Hematopoietic multipotent progenitor cell treated with erythropoietin and hydrocortisone succinate and interleukin-3 and kit ligand, for 15 days (in vitro differentiated cells): ENCODE measurements at places on chromosomes 6 and 20.
A peak's percentile ranks its signal among the peaks of the same experiment; 100 is the strongest.

GRCh38 chr6:100404051-100404450, 60.7 kb downstream of the SIM1 start:
- no peak for DNase-seq

DNA sequence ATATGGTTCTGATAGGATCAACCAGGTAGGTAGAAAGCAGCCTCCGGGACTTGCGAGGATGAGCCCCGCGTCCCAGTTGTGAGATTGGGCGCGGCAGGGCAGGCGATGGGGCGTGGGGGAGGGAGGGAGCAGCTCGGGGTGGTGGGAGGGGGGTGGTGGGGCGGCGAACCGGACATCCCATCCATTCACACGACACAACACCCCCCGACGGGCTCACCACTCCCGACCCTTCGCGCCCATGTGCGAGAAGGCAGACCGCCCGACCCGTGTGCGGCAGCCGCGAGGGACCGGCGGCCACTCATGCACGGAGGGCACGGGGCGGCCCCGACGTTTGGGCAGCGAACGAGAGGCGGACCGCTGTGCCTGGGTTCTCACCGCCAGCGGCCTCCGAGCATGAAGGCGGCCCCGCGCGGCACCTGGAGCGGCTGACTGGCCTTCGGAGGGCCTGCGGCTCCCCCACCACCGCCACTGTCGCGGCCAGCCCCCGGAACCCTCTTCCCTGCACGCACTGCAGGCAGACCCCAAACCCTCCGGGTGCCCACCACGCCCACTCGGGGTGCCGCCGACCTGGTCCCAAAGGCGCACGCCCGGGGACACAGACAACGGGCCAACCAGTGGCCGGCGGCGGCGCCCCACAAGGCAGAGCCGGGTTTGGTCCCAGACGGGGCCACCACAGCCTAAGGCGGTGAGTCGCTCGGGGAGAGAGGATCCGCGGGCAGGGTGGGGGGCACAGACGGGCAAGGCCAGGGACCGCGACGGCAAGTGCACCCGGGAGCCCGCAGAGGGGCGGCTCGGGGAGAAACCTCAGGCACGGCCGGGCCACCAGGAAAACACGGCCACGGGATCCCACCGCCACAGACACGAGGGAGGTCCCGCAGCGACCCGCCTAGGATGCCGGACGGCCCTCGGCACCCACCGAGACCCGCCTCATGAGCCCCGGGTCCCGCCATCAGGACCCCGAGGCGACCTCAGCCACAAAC, 769.2 kb upstream of the DEFB115 start:
- DNase-seq: no peak

DNA sequence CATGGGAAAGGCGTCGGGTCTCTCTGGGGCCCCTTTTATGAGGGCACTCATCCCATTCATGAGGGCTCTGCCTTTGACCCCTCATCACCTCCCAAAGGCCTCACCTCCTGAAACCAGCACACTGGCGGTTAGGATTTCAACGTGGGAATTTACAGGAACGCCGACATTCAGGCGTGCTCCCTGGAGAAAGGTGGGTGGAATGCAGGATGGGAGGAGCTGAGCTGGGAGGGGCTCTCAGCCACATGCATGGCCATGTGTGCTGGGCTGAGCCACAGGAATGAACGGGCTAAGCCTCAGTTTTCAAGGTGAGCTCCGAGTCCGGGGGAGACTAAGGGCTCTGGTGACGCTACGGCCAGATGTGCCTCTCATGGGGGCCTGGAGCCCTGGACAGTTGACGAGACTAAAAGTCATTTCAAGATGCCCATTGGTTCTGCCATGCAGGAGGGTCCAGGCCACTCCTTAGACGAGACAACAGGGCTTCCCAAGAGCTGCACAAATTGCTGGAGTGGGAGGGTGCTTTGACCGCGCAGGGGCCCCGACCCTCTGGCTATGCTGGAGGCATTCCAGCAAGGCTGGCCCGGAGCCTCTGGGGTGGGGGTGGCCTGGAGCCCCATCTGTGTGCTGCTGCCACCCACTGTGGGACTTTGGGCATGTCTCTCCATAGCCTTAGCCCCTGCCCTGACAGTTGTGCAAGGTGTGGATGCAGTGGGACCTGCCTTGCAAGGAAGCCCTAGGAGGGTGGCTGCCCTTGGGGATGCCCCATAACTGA, 3.8 kb upstream of the ARFGAP1 start:
- no peak for DNase-seq

DNA sequence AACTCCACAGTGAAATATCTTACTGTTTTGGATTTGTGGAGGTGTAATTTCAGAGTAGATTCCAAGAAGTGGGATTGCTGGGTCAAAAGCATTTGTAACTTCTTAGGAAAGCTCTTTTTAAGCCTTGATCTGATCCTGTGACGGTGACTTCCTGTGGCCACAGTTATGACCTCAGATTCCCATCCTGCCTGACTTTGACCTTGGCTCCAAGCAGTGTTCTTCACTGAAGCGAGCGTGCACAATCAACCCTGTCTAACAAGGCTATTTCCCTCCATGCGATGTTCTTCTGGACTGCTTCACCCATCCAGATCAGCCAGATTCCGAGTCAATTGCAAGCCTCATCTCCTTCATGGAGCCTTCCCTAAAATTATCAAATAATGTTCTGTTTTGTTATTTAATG, 102.5 kb upstream of the RNF24 start:
- DNase-seq: no peak

GRCh38 chr20:11323816-11324215, 593.9 kb upstream of the BTBD3 start:
- no peak for DNase-seq

DNA sequence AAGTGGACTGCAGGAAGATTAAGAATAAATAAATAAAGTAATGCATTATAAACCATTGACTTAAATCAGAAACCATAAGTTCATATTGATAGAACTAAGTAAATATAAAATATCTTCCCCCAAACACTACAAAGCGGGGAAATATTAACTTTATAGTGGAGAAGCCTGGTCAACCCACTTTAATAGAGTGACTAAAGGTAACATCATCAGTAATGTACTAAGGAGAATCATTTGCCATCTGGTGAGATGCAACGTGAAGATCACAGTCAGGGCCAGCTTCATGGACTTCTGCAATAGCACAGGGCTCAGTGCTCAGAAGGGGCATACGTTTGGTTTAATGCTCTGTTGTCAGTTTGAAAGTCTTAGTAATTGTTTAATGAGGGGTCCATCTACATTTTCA, 58.8 kb upstream of the CD83 start:
- no peak for DNase-seq

- DNase-seq: no peak
Measured at GRCh38 chr20:64130271-64130670, 22.9 kb upstream of the NPBWR2 start.

DNA sequence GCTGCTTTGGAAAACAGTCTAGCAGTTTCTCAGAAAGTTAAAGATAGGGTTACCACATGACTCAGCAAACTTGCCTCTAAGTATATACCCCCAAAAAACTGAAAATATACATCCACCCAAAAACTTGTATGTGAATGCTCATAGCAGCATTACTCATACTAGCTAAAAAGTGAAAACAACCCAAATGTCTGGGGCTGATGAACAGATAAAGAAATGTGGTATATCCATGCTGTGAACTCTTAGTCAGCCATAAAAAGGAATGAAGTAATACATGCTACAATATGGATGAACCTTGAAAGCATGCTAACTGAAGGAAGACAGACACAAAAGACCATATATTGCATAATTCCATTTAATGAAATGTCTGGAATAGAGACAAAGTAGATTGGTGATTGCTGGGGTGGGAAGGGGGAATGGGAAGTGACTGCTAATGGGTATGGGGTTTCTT, 79.9 kb upstream of the GLP1R start:
- DNase-seq: no peak

DNA sequence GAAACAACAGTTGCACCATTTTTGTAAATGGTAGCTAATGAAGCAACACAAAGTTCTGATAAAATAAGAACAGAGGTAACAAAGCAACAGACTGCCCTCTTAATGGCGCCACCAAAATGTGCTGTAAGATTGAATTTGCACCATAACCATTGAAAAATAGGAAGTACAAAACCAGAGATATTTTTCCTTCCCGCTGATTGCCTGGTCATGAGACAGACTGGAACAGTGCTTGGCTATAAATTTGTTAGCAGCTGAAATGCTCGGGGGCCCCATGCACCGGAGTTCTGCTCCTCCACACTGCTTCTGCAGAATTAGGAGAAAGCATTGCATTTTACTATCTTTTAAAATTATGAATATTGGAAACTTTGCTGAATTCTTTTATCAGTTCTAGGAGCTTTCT, 164.4 kb upstream of the QKI start:
- DNase-seq: no peak

- no peak for DNase-seq
Measured at GRCh38 chr6:45677381-45678284, 299.9 kb upstream of the SUPT3H start.

DNA sequence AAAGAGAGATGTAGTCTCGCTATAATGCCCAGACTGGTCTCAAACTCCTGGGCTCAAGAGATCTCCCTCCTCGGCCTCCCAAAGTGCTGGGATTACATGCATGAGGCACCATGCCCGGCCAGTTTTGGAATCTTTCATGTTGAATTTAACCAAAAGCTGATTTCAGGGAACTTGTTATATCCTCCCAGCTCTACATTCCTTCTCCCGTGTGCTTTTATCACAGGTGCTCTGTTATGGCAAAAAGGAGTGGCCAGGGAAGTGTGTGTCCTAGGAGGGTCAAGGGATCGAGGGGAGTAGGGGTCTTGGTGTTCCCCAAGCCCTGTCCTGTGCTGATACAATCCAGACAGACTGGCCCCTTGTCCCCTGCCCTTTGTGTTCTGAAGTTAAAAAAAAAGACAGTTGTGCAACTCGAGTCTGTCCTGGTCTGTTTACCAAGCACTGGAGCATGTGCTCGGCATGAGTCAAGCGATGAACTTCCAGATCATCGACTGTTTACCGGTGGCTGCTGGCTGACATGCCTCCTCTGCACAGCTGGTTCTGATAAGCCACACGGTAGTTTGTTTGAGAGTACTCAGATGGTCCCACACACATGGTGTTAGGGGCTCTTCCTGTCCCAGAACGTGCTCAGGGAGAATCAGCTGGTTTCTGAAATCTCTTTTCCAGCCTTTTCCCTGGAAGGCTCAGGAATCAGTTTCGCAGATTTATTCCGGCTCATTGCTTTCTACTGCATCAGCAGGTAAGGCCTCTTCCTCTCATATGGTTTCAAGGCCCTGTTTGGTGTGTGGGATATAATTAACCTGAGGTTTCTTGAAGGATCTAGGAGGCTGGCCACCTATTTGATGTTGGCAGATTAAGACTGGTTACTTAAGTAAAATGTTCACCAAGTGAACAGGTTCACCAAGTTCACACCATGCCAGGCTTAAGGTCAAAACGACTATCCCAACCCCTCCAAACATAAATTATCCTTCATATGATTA, 52.6 kb upstream of the NAA20 start:
- no peak for DNase-seq

- no peak for DNase-seq
Measured at GRCh38 chr6:135922174-135922573, 70.7 kb downstream of the PDE7B start.

- DNase-seq: no peak
Measured at GRCh38 chr20:10328897-10329255, 105.1 kb downstream of the MKKS start.

DNA sequence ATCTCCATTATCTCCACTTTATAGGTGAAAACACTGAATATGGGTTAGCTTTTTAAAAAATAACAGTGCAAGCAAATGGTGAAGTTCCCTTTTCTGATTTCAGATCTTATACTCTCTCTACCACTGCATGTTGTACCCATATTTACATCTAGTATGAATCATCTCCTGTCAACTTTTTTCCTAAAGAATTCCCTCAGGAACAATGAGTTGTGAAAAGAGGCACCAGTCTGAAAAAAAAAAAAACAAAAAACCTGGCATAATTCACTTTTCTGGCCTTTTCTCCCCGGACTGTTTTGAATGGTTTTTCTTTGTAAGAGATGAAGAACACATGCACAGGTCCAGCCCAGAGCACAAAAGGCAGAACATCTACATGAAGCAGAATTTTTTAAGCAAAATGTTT, 596.0 kb downstream of the COL12A1 start:
- DNase-seq: no peak

GRCh38 chr6:11795403-11795802, 16.8 kb upstream of the ADTRP start:
- DNase-seq: no peak

- no peak for DNase-seq
Measured at GRCh38 chr20:16098890-16099639, 474.2 kb downstream of the KIF16B start.

GRCh38 chr20:4091490-4092479, 76.4 kb upstream of the RNF24 start:
- DNase-seq: peak; percentile 71

- no peak for DNase-seq
Measured at GRCh38 chr6:31794866-31795615, 511 bp downstream of the VARS1 start.
